HuH-7 (cell line): ENCODE measurements at places on chromosomes 7 and 10.

GRCh38 chr7:136677471-136678365 lies 190.7 kb upstream of the CHRM2 start:
- no peak for DNase-seq

GRCh38 chr7:23380961-23381360 lies 81.8 kb downstream of the MALSU1 start:
- no peak for DNase-seq

- no peak for DNase-seq
These were observed 59.3 kb downstream of the BMPER start for GRCh38 chr7:33964417-33965182.

- DNase-seq: no peak
These were observed 25.2 kb downstream of the NHLRC2 start for GRCh38 chr10:113879691-113880090.

DNA sequence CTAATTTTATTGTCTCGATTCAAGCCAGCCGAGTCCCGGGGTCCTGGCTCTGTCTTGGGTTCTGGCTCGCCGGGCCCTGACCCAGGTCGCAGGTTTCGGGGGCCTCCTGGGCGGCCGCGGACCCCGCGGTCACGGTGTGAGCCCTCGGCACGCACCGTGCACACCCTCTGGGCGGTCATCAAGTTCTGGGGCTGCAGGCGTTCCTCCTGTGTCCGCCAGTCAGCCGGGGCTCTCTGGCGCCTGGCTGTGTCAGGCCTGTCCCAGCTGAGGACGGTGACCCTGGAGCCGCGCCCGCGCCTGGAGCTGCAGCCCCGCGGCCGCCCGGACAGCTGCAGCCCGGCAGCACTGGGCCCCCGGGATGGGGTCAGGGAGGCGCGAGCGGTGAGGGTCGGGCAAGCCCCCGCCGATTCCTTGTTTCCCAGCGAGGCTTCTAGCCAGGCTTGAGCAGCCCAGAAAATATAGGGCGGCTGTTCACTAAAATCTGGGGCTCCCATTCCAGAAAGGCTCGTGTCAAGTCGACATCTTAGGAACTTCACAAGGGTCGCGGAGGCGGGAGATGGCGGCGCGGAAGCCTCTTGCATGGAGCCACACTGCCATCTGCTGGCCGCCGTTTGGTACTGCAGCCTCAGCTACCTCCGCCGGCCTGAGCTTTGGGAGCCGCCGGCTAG lies 4.2 kb upstream of the HOXA7 start:
- peak; percentile 92 for DNase-seq

GRCh38 chr7:134660961-134661376 lies 14.3 kb downstream of the BPGM start:
- no peak for DNase-seq

DNA sequence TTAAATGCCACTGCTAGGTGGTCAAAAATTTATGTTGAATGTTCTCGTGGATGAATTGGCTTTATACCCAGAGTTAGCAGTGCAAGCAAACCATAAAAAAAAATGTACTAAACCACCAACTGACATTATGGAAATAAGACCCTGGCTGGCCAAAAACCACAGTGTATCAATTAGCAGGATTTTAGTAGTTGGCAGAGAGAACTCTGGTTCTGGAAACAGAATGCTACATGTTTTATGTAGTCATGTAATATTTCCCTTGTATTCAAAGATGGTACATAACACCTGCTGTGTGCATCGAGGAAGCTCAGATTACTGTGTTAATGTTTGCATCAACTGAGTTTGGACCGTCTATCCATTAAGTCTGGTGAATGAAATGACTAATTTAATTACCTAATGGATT lies 618.5 kb downstream of the CCSER2 start:
- no peak for DNase-seq

- no peak for DNase-seq
These were observed 29.1 kb upstream of the MKLN1 start for GRCh38 chr7:131298608-131298992.

DNA sequence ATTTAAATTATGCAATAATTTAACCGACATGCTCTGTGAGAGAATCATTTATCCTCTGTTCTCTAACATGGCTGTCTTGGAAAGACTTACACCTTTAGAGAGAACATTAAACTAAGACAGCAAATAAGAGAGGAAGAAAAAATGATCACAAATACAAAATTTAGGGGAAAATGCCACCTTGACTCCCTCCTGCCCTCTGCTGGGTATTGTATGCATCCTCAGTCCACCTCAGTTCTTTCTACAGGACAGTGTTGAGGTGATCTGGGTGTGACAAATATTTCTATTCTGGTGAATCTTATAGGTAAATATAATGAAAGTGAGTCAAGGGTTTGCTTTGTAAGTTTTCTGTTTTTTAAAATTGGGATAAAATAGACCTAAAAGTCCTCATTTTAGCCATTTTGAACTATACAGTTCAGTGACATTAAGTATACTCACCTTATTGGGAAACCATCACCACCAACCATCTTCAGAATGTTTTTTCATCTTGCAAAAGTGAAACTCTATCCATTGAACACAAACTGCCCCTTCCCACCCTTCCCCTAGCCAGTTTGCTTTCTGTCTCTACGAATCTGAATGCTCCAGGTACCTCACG lies 61.5 kb upstream of the ELMO1 start:
- DNase-seq: peak; percentile 19

DNA sequence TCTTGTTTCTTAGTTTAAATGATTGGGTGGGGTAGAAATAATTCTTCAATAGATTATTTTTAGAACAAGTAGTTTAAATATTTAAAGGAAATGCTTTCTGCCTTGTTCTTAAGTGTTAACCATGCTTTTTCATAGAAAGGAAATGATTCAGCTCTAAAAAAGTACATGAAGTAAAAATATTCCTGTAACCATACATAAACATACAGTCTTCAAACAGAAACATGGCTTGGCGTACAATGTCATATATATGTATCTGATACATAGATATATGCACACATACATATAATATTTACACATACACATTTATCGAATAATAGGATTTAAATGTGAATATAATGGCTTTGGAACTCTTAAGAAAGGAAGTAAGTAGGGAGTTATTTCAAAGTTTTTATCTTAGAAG lies 84.4 kb downstream of the RUNDC3B start:
- no peak for DNase-seq

GRCh38 chr7:40843338-40843985 lies 708.7 kb downstream of the SUGCT start:
- DNase-seq: no peak

GRCh38 chr7:68684246-68684839 lies 913.9 kb upstream of the AUTS2 start:
- no peak for DNase-seq

- DNase-seq: no peak
These were observed 113.0 kb downstream of the ADAM22 start for GRCh38 chr7:88046839-88047573.

- DNase-seq: no peak
These were observed 38.8 kb downstream of the ABI1 start for GRCh38 chr10:26821699-26822570.

- DNase-seq: peak; percentile 64
These were observed 15.3 kb downstream of the GPRIN2 start for GRCh38 chr10:46541017-46541661.

- DNase-seq: no peak
These were observed 26.4 kb downstream of the PARP12 start for GRCh38 chr7:140036224-140036962.

- DNase-seq: no peak
These were observed 58.5 kb upstream of the FOXP2 start for GRCh38 chr7:114356133-114356532.

- DNase-seq: no peak
These were observed 58.6 kb upstream of the BAIAP2L1 start for GRCh38 chr7:98459529-98459928.

- no peak for DNase-seq
These were observed 20.8 kb upstream of the ERVW-1 start for GRCh38 chr7:92498557-92498956.

DNA sequence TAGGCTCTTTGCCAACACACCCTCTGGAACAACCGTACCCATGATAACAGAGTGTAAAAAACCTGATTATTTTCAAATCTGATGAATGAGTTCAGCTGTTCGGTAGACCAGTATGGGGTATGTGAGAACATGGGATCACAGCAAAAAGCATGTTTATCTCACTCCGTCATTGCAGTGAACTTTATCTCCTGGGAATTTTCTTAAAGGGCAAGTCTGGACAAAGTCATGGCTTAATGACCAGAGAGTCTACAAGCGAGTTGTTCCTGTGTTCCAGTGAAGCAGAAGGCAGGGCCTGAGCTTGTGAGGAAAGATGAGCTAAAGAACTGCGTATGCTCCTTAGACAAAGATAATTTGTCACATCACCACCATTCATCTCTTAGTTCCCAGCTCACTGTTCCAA lies 219.7 kb downstream of the TRIL start:
- DNase-seq: no peak

- no peak for DNase-seq
These were observed 437.5 kb upstream of the GHITM start for GRCh38 chr10:83701799-83702198.

DNA sequence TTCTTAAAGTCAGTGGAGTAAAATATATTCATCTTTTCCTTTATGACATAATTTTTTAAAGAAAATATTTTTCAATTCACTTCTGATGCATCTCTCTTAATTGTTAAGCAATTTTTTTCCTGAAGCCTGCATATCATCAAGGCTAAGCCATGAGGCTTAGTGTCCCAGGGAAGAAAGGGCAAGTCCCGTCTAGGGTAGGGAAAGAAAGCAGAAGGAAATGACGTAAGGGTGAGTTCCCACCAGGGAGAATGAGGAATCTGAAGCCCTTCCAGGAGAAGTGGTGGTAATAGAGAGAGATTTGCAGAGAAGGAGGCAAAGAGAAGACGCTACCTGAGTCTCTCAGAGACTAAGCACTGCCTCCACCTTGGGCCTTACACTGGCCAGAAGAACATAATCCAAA lies 96.8 kb upstream of the NFE2L3 start:
- DNase-seq: no peak

GRCh38 chr7:101719123-101719470 lies 90.0 kb upstream of the MYL10 start:
- no peak for DNase-seq

- DNase-seq: no peak
These were observed 175.7 kb downstream of the GFRA1 start for GRCh38 chr10:116097239-116097784.

- DNase-seq: peak; percentile 48
These were observed 82.7 kb downstream of the PLCE1 start for GRCh38 chr10:94076325-94076841.

DNA sequence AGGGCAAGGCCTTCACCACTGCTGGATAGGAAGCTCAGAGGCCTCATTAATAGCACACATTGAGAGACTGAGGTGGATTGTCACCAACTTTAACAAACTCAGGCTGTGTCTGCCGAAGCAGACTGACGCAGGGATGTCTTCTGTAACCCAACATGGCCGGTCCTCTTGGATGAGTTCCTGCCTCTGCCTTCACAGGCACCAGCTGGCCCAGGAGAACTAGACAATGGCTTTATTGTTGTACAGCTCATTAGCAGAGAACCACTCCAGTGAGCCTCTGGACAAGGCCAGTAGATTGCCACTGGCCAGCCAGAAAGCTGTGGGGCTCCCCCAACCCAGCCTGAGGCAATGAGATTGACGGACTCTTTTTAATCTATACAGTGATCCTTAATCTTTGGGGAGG lies 9.4 kb downstream of the NODAL start:
- no peak for DNase-seq
